ENCODE measurements at places on chromosomes 6 and 20. TPM values are rescaled to one million over a fixed set of nuclear protein-coding genes. Genes with fewer than 3 reads are reported as not detected.

The CD40 gene
- 10.5 TPM for total RNA-seq

The KHDC1L gene
- 1.1 TPM for total RNA-seq

The FAM209B gene
- total RNA-seq: 0.36 TPM

The LY86 gene
- total RNA-seq: not detected

The DACT2 gene
- not detected for total RNA-seq

The OR2B6 gene
- not detected for total RNA-seq

The TTK gene
- 2.3 TPM for total RNA-seq

The KCNQ5 gene
- 0.49 TPM for total RNA-seq

The STX11 gene
- 3.2 TPM for total RNA-seq

The IL20RA gene
- 0.49 TPM for total RNA-seq

The SOX12 gene
- total RNA-seq: 16.3 TPM

The ISM1 gene
- 3.4 TPM for total RNA-seq

The HAO1 gene
- not detected for total RNA-seq

The RIPOR2 gene
- 0.97 TPM for total RNA-seq

The LST1 gene
- not detected for total RNA-seq

The SRMS gene
- total RNA-seq: not detected

The C6orf58 gene
- not detected for total RNA-seq

The BTN1A1 gene
- total RNA-seq: not detected

The PSMG4 gene
- 10.3 TPM for total RNA-seq

The FNDC1 gene
- 2.1 TPM for total RNA-seq

The TAGAP gene
- not detected for total RNA-seq

The RAMACL gene
- total RNA-seq: 3.4 TPM

The GMDS gene
- total RNA-seq: 8.0 TPM

The PRSS16 gene
- not detected for total RNA-seq

The SLC17A1 gene
- not detected for total RNA-seq

The SPEF1 gene
- not detected for total RNA-seq

The SIGLEC1 gene
- under 0.01 TPM for total RNA-seq

The CFAP206 gene
- total RNA-seq: not detected

The NHLRC1 gene
- 4.1 TPM for total RNA-seq

The TBXT gene
- total RNA-seq: not detected

The PI3 gene
- not detected for total RNA-seq

The POU5F1 gene
- 0.61 TPM for total RNA-seq

The MYCT1 gene
- 0.16 TPM for total RNA-seq

The C6orf118 gene
- not detected for total RNA-seq

The CEBPB gene
- total RNA-seq: 162 TPM

The RAD21L1 gene
- total RNA-seq: not detected

The TBC1D32 gene
- total RNA-seq: 27.1 TPM

The ZBTB46 gene
- 0.81 TPM for total RNA-seq

The SLC22A3 gene
- total RNA-seq: 0.16 TPM

The CDKAL1 gene
- 18.2 TPM for total RNA-seq

The HCRTR2 gene
- total RNA-seq: not detected

The BPIFB1 gene
- not detected for total RNA-seq

The PXMP4 gene
- total RNA-seq: 9.6 TPM

The SLC22A16 gene
- not detected for total RNA-seq

The KCNG1 gene
- total RNA-seq: 3.2 TPM
